ENCODE measurements at places on chromosomes 4 and X.

GRCh38 chrX:103148075-103148474 lies 55.1 kb upstream of the NXF3 start:
- no peak for DNase-seq

DNA sequence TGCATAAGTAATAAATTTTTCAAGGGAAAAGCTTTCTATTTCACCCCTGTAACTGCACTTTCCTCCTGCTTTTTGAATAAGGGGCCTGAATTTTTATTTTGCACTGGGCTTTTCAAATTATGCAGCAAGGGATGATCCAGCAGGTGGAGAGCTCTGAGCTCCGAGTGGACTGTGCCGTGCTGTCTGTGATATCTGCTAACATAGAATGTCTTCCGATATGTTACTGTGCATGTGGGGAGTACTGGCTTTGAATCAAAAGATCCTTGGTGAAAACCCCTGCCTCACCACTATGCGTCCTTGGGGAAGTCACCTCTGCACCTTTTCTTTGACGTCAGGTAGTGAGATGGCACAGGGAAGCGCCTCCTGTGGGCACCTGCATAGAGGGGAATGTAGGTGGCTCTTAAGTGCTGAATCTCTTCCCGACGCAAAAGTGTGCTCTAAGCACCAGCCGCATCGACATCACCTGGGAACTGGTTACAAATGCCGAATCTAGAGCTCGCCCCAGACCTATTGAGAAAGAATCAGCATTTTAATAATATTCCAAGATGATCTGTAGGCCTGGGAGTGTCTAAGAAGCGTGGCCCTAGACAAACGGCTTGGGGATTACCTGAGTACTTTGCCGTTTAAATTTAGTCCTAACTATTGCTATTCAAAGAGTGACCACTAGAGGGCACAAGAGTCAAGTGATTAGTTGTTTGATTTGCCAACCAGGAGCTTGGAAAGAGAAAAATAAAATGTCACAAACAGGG lies 19.2 kb upstream of the WFS1 start:
- peak; percentile 51 for DNase-seq

DNA sequence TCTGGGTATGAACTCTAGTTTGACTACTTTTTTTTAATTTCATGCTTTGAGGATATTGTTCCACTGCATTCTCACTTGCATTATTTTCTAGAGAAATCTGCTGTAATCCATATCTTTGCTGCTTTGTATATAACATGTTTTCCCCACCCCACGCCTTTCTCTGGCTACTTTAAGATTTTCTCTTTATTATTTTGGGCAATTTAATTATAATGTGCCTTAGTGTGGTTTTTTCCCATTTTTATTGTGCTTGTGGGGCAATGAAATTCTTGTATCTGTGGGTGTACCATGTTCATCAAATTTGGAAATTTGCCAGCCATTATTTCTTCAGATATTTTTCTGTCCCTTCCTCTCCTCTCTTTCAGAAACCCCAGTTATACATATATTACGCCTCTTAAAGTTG lies 15.1 kb upstream of the PPP2R2C start:
- DNase-seq: no peak

- DNase-seq: no peak
These were observed 57.7 kb downstream of the C4orf33 start for GRCh38 chr4:129153700-129154099.

- DNase-seq: no peak
These were observed 30.4 kb downstream of the FAM13A start for GRCh38 chr4:89026542-89026941.

DNA sequence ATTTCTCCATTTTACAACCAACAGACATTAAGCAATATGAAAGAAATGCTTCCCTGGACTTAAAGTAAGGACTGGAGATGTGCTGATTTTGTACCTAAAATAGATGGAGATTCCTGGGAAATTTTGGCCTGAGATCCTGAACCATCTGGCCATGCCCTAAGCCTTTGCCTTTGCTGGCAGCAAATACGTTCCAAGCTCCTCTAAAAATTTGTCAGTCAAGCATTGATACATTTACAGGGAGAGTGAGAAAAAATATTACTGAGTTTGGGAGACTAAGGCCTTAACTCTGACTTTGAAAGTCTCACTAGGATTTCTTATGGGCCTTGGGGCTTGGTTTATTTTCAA lies 63.9 kb downstream of the FHDC1 start:
- DNase-seq: no peak

GRCh38 chr4:108933046-108933445 lies 170.2 kb upstream of the ETNPPL start:
- DNase-seq: no peak

DNA sequence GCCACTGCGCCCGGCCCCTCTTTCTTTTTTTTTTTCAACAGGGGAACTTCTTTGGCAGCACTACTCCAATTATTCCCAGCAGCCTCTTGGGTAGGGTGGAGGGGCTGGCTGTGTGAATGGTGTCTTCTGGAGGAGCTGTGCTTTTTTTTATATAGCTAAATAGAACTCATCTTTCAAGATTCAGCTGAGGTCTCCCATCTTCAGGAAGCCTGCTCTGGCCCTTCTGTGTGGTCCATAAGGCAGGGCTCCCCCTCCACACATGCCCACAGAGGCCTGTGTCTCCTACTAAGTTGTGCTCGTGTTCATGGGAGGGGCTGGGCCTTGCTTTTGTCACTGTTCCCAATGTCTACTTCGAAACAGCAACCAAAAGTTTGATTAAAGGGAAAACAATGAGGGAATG lies 116.8 kb downstream of the AFAP1 start:
- DNase-seq: no peak
